ENCODE measurements at places on chromosomes 7 and 10.

GRCh38 chr7:36887233-36887632 lies 162.9 kb upstream of the AOAH start:
- no peak for DNase-seq

DNA sequence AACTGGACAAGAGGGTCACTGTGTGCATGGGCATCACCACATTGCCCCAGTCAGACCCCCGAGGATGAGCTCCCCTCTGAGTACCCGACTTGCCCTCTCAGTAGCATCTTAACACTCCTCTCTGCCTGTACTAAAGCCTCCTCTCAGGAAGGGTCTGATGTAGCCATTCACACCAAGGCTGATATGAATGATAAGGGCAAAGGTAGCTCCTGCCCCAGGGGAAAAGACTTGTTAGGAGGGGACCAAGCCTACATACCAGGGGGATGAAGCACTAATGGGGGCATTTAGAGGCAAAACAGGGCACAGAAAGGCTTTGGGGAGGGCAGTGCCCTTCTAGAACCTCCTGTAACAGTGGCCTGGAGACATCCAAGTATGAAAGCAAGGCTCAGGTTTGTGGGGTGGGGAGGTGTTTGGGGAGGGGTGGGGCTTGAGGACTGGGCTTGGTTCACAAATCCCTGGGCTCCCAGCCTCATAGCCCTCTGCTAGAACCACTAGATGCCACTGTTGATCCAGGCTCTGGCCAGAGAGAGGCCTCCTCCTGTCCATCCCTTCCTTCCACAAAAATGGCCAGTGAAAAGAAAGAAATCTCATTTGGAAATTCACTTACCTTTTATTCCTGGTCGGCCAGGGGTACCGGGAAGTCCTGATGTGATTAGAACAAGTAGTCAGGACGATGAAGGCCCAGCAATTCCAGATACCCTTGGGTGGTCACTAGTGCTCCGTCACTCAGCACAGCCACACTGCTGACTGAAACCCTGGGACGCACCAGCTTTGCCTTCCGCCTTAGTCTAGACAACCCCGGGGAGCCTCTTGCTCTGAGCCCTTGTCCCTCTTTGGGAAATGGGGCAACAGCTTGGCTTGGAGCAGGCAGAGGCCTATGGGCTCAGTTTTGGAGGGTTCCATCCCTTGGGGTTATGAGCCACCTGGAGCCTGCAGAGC lies 40.3 kb downstream of the COL17A1 start:
- DNase-seq, result no peak

- DNase-seq, result no peak
Observed at GRCh38 chr10:51321980-51322379, 247.7 kb downstream of the PRKG1 start.

GRCh38 chr10:47332946-47333345 lies 10.7 kb downstream of the GDF2 start:
- no peak for DNase-seq

- DNase-seq, result no peak
Observed at GRCh38 chr7:13042605-13043236, 355.3 kb downstream of the ARL4A start.

DNA sequence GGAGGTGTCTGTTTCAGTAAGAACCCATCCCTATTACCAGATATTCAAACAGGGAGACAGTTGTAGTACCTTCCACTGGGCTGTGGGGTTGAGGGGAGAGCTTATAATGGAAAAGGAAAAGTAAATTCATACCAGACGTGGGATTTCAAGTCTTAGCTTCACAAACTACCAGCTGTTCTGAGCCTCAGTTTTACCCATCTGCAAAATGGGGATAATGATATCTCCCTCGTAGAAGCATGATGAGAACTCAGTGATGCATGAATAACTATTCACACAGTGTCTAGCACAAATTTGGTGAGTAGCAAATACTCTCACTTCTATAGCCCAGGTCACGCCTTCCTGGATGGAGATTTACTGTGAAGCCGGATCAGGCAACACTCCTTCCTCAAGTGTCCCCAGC lies 29.1 kb upstream of the IKZF1 start:
- no peak for DNase-seq

GRCh38 chr10:79372871-79373270 lies 25.6 kb downstream of the PPIF start:
- DNase-seq, result no peak

- DNase-seq, result no peak
Observed at GRCh38 chr7:80940539-80941207, 21.8 kb upstream of the SEMA3C start.

GRCh38 chr10:7193369-7193768 lies 217.5 kb downstream of the SFMBT2 start:
- no peak for DNase-seq

DNA sequence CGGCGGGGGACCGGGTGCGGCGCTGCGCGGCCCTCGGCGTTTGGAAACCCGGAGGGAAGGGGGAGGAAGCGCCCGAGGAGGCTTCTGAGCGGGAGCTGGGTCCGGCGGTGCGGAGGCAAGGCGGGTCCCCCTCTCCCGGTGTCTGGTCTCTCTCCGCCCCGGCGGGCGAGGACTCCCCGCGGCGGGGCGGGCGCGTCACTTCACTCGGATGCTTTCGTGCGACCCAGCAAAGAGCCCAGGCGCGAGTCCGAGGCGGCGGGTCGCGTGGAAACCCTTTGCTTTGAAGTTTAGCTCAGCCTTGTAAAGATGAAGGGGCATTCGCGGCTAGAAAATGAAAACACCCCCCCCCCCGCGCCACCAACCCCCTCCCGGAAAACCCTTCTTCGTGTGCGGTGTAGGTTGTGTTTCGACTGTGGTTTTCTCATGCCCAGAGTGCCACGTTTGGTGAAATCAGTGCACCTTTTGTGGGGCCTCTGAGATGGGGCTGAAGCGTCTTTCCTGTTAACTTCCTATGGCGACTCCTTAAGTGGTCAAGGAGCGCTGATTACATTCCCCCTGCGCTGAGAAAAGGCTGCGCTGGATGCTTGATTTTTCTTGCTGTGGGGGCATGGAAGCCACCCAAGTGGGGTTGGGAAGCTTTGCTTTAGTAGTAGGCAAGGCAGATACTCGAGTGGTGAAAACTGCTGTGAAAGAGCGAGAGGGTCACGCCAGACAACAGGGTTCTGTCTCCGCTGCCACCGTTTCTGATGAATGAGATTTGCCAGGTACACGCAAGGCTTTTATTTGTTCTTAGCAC lies 876 bp downstream of the GNAI1 start:
- DNase-seq, result no peak

GRCh38 chr7:93352881-93353280 lies 120.7 kb downstream of the VPS50 start:
- no peak for DNase-seq

- no peak for DNase-seq
Observed at GRCh38 chr10:30006410-30006809, 53.0 kb downstream of the JCAD start.

GRCh38 chr7:107694386-107694785 lies 33.8 kb downstream of the SLC26A4 start:
- DNase-seq, result no peak

GRCh38 chr7:51024867-51025266 lies 242.2 kb upstream of the GRB10 start:
- no peak for DNase-seq

DNA sequence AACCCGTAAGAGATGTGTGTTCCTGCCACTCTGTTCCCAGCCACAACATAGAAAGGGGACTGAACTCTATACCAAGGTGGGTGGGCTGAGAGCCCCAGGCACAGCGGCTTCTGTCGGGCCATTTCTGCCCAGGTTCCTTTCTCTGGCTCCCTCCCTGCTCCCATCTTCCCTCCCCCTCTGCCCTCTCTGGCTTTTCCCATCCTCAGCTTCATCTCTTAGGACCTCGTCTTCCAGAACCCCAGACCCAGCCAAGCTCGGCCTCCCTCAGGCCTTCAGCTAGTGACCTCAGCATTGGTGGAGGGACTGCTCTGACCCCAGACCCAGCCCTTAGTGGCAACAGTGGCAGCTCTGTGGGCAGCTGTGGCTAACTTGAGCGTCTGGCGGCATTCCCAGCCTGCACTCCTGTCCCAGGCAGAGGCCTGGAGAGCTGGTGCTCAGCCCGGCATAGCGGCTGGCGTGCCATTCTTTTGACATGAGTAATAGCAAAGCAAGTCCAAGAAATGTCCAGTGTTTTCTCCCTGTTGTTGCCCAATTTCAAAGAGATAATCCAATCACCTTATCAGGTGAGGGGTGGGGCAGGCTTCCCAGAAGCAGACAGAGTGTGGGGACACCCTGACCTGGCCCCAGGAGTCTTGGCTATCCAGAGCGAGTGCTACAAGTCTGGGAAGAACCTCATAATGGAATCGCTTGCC lies 15.9 kb downstream of the PTPRE start:
- no peak for DNase-seq

DNA sequence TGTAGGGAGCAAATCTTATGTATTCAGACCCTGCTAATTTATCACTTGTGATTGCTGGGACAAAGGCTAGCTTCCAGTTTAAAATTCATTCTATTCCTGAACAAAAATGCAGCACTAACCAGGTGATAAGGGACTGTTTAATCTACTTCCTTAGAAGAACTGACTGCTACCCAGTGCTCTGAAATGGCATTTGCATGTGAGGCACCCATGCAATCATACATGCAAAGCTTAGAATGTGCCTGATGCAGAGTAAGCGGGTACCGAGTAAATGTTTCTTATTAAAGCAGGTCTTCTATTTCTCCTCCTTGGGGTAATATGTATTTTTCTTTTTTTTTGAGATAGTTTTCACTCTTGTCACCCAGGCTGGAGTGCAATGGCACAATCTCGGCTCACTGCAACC lies 54.5 kb downstream of the NEURL1 start:
- no peak for DNase-seq

DNA sequence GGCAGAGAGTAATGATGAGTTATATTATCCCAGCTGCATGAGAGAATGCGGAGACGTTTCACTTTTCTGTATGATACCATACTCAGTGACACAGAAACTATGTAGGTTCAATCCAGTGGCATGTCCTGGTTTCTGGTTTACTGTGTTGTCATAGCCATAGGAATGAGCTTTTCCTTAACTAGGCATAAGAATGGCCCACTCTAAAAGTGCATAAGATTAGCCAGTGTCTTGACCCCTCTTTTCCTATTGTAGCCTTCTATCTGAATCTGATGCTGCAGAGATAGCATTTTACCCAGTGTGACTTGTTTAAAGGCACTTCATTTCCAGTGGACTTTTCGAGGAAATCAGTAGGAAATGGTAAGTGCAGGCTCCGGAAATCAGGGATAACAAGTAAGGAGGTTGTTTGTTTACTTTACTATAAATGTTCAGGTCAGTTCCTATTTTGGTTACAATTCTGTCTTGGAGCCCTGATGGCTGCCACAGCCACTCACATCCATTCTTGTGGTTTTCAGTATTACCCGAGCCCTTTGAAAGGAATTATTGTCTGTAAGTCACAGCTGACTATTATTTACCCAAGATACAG lies 70.5 kb downstream of the SEMA3A start:
- DNase-seq, result no peak

GRCh38 chr10:7567911-7568620 lies 98.7 kb downstream of the ITIH5 start:
- DNase-seq, result no peak
